ENCODE measurements at places on chromosomes 16 and 17. TPM values are rescaled to one million over a fixed set of nuclear protein-coding genes. Genes with fewer than 3 reads are reported as not detected.

Gene IL17C
- total RNA-seq: 1.3 TPM

Gene TBC1D3H
- not detected for total RNA-seq

Gene HEATR9
- not detected for total RNA-seq

Gene PYDC1
- not detected for total RNA-seq

Gene GPR142
- not detected for total RNA-seq

Gene MYO15B
- total RNA-seq: 8.4 TPM

Gene SPIRE2
- 0.78 TPM for total RNA-seq

Gene TBX6
- total RNA-seq: 0.13 TPM

Gene PMFBP1
- not detected for total RNA-seq

Gene TEKT1
- not detected for total RNA-seq

Gene CRHR1
- under 0.01 TPM for total RNA-seq

Measured in epithelial cell of alveolus of lung (primary cell).